ENCODE measurements at places on chromosomes 4 and X. TPM values are rescaled to one million over a fixed set of nuclear protein-coding genes. Genes with fewer than 3 reads are reported as not detected.

DNA sequence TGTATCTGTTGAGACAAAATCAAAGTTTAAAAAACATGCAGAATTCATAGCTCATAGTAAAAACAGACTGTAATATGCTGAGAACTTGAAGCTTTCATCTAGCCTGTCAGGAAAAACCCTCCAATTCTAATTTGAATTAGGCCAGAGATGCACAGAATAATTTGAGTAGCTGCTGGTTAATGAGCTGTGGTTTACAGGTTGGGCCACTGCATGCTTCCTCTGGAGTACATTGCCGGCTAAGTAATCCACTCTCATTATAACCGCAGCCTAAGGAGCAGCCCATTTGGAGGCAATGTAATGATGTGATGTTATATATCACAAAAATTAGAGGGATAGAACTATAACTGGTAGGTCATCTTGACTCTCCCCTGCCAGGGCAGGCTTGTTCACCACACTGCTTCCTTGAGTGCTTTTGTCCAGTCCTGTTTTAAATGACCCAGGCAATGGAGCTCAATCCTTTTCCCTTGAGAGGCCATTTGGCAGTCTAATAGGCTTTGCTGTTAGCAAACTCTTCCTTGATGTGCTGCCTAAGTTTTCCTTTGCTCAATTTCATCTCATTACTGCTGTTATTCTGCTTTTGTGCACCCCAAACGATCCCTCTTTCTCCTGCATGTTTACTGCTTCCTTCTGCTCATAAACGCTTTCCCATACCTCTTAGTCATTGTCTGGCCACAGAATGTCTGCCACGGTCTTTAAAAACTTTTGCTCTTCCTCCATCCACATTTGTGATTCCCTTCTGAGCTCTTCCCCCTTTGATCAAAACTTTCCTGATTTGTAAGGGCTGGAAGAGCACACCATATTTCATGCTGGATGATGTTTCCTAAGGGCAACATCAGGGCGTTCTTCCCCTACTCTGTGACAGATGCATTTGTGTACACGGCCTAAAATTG lies 230.9 kb downstream of the C4orf33 start:
- no peak for DNase-seq

DNA sequence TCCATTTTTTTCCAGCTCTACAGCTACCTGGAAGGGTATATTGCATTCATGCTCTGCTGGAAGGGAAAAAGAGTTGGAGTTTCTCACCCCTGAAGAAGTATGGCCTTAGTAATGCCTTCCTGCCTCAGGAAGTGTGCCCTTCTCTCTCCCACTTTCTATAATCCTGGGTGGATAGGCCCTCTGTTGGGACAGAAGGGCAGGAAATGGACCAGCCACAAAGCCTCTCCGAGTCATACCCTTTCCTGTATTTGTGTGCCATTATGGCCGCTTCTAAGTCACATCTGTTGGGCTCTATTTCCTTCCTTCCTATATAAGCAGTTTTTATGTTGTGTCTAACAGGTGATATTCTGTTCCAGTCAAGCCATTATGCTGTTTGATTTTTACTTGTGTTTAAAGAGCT lies 74.8 kb upstream of the SMARCA5 start:
- DNase-seq = no peak

GRCh38 chrX:15530318-15530717 lies 29.7 kb downstream of the BMX start:
- no peak for DNase-seq

DNA sequence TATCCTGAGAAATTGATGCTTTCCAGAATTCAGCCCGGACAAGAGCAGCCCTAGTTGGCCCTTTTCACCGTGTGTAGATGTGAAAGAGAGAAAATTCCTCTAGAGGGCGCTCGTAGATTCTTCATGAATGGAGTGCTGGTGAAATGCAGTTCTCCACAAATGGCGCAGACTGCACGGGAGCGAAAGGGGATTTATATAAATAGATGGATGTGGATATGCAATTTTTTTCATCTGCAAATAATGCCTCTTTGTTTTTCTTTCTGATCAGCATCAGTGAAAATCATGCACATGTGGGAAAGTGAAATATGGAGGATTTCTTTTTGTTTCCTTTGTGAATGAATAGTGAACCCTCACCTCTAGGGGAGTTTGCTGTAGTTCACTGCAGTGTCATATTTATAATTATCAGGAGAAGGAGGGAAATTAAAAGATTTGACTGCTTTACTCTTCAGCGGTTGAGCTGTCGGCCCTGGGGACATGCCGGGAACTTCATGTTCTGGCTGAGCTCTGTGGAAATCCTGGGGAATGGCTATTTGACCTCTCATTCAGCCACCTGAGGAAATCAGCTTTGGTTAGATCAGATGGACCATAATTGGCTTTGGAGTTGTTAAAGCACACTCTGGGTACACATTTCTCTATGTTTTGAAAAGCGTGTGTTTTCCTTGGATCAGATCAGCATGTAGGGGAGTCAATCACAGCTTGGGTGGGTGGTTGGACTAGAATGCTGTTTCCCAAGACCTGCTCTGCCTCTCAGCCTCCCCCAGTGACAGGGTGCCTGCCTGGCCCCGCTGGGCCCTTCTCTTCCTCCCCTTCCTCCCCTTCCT lies 115.0 kb upstream of the SHISA3 start:
- peak; percentile 88 for DNase-seq

DNA sequence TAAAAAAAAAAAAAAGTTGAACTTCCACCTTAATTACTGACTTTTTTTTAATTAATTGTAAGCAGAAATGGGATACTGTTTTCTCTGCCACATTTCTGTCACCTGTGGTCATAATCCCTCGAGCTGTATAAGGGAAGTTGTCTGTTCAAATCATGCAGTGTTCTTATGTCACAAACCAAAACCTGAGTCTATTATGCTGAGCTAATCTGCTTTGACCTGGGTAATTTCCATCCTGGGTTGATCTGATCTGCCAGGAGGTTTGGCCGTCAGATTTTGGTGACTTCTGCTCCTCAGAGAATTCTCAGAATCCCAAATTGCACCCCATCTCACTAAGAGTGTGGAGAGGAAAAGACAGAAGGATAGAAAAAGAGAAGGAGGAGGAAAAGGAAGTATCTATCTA lies 683.1 kb downstream of the KCTD8 start:
- no peak for DNase-seq

GRCh38 chr4:40998675-40999358 lies 215.5 kb downstream of the APBB2 start:
- no peak for DNase-seq

DNA sequence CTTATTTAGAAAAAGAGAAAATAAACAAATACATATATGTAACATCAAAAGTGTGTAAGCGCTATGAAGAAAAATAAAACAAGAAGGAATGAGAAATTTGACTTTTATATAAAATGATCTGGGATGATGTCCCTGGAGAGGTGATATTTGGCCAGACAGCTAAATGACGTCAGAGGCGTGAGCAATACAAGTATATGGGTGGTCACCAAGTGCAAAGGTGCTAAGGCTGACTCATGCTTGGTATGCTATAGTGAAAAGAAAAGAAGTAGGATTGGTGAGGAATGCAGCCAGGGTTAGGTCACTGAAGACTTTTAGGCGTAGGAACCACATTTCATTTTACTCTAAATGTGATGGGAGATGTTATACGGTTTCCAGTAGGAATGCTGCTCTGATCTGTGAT lies 1049.1 kb upstream of the TENM3 start:
- DNase-seq = no peak

- DNase-seq = no peak
Measured at GRCh38 chr4:156374069-156374468, 420.4 kb upstream of the CTSO start.

DNA sequence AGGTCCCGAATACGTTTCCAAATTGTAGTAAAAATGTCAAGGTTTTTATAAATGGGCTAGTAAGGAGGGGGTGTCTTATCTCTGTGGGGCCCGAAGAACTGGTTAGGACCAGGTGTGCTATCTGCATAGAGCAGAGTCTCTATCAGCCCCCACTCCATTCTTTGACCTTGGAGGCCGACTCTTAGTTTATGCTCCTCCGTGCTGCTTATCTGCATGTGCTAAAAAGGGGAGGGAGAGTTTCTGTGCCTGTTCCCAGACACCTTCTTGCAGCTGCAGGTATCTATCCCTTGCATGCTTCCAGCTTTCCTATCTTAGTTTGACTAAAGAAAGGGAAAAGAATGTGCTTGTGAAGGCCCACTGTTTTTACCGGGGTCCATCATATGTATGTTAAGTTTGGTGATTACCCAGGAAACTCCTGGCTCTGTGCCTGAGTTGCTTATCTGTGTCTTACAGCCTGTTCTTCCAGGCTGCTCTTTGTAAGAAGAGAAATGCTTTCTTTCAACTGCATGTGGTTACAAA lies 28.6 kb upstream of the NAF1 start:
- DNase-seq = no peak

DNA sequence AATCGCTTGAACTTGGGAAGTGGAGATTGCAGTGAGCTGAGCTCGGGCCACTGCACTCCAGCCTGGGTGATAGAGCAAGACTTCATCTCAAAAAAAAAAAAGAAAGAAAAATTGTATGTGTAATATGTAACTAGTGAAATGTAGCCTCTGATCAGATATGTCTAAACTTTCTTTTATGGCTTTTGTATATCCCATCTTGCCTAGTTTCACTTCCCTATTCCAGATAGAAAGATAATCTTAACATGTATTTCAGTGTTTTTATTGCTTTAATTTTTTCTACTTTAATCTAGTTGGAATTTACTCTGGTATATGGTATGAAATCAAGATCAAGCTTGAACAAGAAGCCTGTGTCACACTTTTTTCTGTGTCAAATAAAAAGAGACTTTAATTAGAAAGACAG lies 1.9 kb upstream of the ZNF41 start:
- DNase-seq = no peak

- DNase-seq = no peak
Measured at GRCh38 chr4:183841001-183841400, 64.1 kb upstream of the STOX2 start.

GRCh38 chrX:94256396-94256795 lies 582.4 kb downstream of the FAM133A start:
- no peak for DNase-seq

- DNase-seq = no peak
Measured at GRCh38 chr4:76955182-76955581, 5.6 kb downstream of the SEPTIN11 start.

- no peak for DNase-seq
Measured at GRCh38 chr4:155604718-155605626, 61.7 kb upstream of the GUCY1A1 start.

- no peak for DNase-seq
Measured at GRCh38 chrX:107673933-107674479, 45.7 kb downstream of the PRPS1 start.

DNA sequence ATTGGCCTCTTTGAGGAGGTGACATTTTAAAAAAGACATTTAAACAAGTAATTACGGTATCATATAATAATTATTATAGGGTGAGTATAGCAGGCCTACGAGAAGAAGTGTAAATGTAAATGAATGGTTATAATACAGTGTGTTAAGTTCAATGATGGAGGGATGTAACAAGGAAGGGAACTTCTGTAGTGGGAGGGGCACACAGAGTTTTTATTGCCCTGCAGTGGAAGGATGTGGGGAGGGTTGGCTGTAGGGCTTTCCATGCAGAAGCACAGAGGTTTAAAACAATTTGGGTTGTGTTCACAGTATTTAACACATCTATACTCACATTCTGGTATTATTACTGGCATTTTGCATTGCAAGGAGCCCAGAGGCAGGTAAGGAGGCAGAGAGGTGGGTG lies 41.1 kb downstream of the AFF1 start:
- DNase-seq = no peak

GRCh38 chr4:178296669-178297068 lies 854.4 kb upstream of the AGA start:
- no peak for DNase-seq

LPAR4 gene
- 16.9 TPM for polyA plus RNA-seq

BMX gene
- polyA plus RNA-seq = 0.38 TPM

DGKK gene
- polyA plus RNA-seq = 8.5 TPM

TLL1 gene
- 2.2 TPM for polyA plus RNA-seq

CXCL3 gene
- polyA plus RNA-seq = 0.17 TPM

VSIG4 gene
- 3.6 TPM for polyA plus RNA-seq

RAB40AL gene
- 0.16 TPM for polyA plus RNA-seq

RAI2 gene
- 16.0 TPM for polyA plus RNA-seq

NUP54 gene
- polyA plus RNA-seq = 61.7 TPM

NMU gene
- polyA plus RNA-seq = 9.6 TPM

All from left renal cortex interstitium (tissue), 4 donors.